ENCODE measurements at places on chromosomes 2 and 18.

- DNase-seq, result peak; percentile 80
Observed at GRCh38 chr2:233593201-233593600, 24.2 kb upstream of the UGT1A8 start.

DNA sequence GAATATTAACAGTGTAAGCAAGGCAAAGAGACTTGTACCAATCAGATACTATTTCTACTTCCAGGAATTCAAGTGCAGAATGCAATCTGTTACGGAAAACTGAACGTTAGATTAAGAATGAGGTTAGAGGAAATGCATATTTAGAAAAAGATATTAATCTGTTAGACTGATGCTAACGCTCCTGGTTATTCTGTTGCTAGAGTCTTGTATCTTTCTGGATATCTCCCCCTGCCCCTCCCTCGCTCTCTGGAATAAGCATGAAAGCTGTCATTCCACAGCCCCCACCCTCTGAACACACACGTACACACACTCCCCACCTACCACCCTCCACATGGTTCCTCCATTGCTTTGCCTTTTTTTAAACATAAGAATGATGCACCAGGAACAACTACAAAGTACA, 24.1 kb downstream of the FIGN start:
- DNase-seq, result no peak

GRCh38 chr18:2969695-2970094, 43.2 kb downstream of the LPIN2 start:
- no peak for DNase-seq

GRCh38 chr2:54757500-54757899, 34.0 kb downstream of the EML6 start:
- peak; percentile 51 for DNase-seq

DNA sequence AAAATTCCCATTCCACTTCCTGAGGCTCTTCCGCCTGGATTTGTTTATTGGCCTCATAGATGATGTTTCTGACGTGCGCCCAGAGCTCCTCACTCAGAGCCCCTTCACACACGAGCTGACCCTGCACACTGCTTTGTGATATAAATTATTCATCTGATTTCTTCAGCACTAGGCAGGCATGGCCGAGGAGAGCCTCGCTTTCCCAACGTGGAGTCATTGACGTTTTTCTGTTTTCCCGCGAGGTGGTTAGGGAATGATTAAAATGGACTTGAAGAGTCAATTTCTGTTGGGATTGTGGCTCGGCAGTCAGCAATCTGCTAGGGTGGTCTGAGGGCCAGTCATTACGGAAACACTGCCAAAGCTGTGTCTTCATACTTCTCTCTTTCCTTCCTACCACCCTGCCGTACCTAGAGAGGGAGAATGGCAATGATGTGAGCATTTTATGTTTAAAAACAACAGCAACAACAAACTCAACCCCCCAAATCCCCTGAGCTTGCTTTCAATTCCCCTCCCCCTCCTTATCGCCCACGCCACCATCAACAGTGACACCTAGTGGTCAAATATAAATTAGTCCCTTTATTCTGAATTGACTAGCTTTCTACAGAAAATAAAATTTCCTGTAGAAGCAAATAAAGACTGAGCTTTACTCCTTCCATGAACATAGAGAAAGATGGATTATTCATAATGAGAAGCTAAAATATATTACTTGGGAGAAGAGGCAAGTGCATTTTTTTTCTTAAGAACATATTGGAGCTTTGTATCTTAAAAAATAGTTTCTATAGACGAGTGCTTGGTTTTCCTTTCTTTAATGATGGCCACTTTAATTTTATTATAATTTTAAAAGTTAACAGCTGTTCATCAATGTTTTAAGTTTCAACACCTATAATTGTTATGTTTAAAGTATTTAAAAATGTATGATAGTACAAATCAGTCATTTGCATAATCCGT, 285.1 kb downstream of the MTX2 start:
- peak; percentile 62 for DNase-seq

- peak; percentile 64 for DNase-seq
Observed at GRCh38 chr2:61538920-61539520, 864 bp upstream of the XPO1 start.

DNA sequence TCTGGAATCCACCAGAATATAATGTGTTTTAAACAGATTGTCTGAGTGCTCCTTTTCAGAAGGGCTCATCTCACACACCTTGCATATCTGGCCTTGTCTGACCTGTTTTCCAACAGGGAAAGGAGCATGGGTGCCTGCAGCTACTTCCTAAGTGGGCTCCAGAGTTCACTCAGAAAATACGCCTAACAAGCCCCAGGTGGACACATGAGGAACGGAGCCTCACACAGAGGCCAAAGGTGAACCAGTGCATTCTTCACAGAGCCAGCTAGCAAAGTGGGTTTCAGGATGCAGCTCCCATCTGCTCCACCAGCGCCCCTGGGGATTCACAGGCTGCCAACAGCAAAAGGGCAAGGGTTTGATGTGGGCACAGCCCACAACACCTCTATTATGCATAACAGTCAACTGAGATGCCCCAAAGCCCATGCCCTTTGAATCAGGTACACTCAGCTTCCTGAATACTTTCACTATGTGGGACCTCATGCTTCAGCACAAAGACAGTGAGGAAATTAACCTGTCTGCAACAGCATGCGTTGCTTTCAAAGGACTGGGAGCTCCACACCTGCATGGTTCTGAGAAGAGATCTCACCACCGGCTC, 86.6 kb downstream of the CCBE1 start:
- DNase-seq, result no peak

GRCh38 chr18:43278355-43278754, 1.1 kb upstream of the SYT4 start:
- no peak for DNase-seq

GRCh38 chr18:21303445-21303844, 61.4 kb downstream of the GREB1L start:
- no peak for DNase-seq

GRCh38 chr18:11323359-11323819, 174.0 kb upstream of the PIEZO2 start:
- DNase-seq, result no peak

DNA sequence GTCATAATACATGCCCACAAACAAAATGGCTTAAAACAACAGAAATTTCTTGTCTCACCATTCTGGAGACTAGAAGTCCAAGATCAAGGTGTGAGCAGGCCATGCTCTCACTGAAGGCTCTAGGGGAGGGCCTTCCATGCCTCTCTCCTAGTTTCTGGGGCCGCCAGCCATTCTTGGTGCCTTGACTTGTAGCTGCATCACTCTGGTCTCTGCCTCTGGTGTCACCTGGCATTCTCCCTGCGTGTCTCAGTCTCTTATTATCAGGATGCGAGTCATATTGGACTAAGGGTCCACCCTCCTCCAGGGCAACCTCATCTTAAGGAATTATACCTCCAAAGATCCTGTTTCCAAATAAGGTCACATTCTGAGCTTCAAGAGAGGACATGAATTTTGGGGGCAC, 76.1 kb downstream of the KCNF1 start:
- no peak for DNase-seq

DNA sequence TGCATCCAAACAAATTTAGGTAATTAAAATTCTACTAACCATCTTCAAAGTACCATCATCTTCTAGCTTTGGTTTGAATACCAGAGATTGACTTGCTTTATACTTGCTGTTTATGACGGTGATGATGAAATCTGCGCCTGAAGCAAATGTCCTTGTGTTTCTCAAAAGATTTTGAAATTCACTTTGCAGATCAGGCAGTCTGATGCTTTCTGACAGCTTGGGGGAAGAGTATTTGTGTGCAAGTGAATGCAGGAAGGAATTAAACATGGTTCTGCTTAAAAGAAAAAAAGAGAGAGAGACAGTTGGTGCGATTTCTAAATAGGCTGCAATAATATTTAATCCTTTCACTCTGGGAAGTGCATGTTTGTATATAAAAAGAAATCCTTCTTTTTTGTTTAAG, 29.6 kb downstream of the CSRNP3 start:
- DNase-seq, result no peak

GRCh38 chr2:179180242-179180641, 84.4 kb downstream of the SESTD1 start:
- DNase-seq, result no peak

- no peak for DNase-seq
Observed at GRCh38 chr2:173943738-173944137, 21.4 kb downstream of the SP3 start.

DNA sequence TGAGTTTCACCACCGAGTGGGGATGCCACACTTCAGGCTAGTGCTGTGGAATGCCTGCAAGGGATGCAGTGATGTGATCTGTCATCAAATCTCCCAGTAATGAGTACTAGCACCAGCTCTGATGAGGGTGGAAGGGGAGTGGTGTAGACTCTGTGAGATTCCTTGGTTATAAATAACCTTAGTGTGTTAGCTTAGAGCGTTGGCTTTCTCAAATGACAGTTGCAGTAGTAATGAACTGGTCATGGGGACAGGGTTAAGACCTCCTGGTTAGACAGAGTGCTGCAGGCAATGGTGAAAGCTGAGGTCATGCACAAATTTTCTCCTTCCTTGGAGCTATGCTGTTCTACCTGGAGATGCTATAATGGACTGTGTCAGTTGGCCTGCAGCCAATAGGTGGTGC, 1063.4 kb upstream of the CRIM1 start:
- no peak for DNase-seq

- no peak for DNase-seq
Observed at GRCh38 chr2:150478200-150478974, 9.1 kb downstream of the RND3 start.

GRCh38 chr18:49738721-49739120, 74.6 kb downstream of the ACAA2 start:
- no peak for DNase-seq

GRCh38 chr2:240159251-240159839, 18.9 kb upstream of the OTOS start:
- DNase-seq, result no peak

DNA sequence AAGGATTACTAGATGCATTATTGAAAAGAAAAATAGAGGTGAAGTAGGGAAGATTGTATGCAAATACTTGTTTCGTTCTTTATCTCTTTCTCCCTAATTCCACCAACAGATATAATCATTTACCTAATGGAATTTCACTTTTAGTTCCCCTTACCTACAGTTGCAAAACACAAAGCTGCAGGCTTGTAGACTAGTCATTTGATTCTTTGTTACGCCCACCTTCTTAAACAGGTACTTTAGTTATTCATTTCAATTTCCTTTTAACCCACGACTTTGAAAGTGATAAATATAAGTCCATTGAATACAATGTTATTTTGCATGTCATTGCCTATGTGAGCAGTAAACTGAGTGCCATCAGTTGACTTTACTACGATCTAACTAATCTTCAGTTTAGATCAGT, 3.9 kb upstream of the HRH4 start:
- peak; percentile 27 for DNase-seq

- no peak for DNase-seq
Observed at GRCh38 chr2:150309311-150310080, 178.0 kb downstream of the RND3 start.

- DNase-seq, result no peak
Observed at GRCh38 chr2:643334-643733, 33.9 kb downstream of the TMEM18 start.

DNA sequence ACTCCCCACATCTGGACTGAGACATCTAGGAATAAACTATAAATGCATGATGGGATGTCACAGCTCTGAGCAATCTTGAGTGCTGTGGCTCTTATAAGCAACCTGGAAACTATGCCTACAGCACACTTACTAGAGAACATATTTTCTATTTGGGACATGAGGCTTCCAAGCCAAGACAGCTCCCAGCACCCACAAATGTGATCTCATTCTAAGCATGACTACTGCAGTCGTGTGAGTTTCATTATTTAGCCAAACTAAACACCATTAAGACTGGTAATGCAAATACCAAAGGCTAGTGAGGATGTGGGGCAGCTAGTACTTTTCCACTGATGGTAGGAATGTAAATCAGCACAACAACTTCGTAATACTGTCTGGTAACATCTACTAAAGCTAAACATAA, 72.5 kb downstream of the RTTN start:
- no peak for DNase-seq

GRCh38 chr2:135620198-135620597, 88.9 kb downstream of the R3HDM1 start:
- no peak for DNase-seq
